ENCODE measurements at places on chromosomes 3 and 15. TPM values are rescaled to one million over a fixed set of nuclear protein-coding genes. Genes with fewer than 3 reads are reported as not detected.

The GNB5 gene
- 33.0 TPM for total RNA-seq

The SEMA3B gene
- 5.4 TPM for total RNA-seq

The SLC38A3 gene
- not detected for total RNA-seq

The ADAMTS17 gene
- 2.0 TPM for total RNA-seq

The TMEM207 gene
- not detected for total RNA-seq

The LSMEM2 gene
- not detected for total RNA-seq

The LMLN gene
- 4.4 TPM for total RNA-seq

The EPB42 gene
- not detected for total RNA-seq

The TTLL3 gene
- 4.4 TPM for total RNA-seq

The TRAK1 gene
- total RNA-seq = 24.5 TPM

The ABI3BP gene
- 2.1 TPM for total RNA-seq

The ERC2 gene
- 0.56 TPM for total RNA-seq

The UROC1 gene
- total RNA-seq = not detected

The ARPP21 gene
- total RNA-seq = not detected

The ALPK3 gene
- total RNA-seq = 0.28 TPM

The CIB2 gene
- total RNA-seq = 9.4 TPM

The PLSCR5 gene
- total RNA-seq = not detected

The SNX22 gene
- 0.05 TPM for total RNA-seq

The GOLGA6C gene
- total RNA-seq = not detected

The XCR1 gene
- total RNA-seq = not detected

The AHSG gene
- 0.28 TPM for total RNA-seq

The TMCO5A gene
- not detected for total RNA-seq

Measured in airway epithelial cell (primary cell).